ENCODE measurements at places on chromosomes 1 and 21. TPM values are rescaled to one million over a fixed set of nuclear protein-coding genes. Genes with fewer than 3 reads are reported as not detected.

GRCh38 chr1:15712168-15712567 is 23.9 kb upstream of the SLC25A34 start:
- peaks cover 12% of the 10 kb centered on the region for H3K36me3 ChIP-seq
- H3K27me3 ChIP-seq, result no peaks in the 10 kb centered on the region
- no peak overlapping the region for H3K4me3 ChIP-seq
- no peak for DNase-seq

DNA sequence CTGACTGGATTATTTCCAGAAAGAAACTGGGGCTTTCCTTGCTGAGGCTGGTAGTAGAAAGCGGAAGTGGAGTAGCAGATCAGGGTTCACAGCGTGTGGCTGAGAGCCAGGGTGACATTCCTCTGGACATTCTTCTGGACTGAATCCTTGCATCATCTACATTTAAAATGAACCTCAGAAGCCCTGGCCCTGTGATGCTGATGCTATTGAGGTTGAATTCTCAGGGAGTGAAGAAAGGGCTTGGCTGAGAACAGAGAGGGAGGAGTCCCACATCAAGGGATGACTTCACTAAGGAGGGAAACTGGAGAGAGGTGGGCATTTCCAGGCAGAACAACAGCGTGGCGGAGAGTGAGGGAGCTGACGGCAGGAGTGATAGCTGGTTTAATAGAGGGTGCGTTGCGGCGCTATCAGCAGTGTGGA is 102.3 kb upstream of the LMO4 start:
- no peaks in the 10 kb centered on the region for H3K36me3 ChIP-seq
- no peaks in the 10 kb centered on the region for H3K27me3 ChIP-seq
- H3K27ac ChIP-seq, result no peak overlapping the region
- DNase-seq, result peak; percentile 78
- H3K4me1 ChIP-seq, result no peaks in the 10 kb centered on the region

The KRTAP10-6 gene
- not detected for total RNA-seq

DNA sequence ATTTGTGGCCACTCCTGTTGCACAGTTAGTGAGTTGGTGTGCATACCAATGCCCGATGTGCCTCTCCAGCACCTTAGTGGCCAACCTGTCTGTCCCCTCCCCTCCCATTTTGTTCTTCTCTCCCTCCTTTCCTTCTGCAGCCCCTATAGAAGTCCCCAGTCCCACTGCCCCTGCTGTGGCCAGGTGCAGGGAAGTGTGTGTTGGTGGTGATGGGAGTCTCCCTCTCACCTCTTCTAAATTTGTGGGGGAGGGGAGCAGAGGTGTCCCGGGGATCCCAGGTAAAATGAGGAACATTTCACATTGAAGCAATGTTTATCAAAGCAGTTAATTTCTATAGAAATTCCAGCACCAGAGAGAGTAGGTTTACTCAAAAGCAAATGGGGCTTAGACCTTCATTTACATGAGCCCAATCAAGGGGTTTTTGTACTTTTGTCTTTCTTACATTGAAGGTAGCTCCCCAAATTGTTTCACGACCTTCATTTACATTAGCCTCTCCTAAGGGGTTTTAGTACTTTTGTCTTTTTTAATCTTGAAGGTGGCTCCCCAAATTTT is 3.0 kb upstream of the C1orf21 start:
- no peak overlapping the region for H3K27ac ChIP-seq
- H3K4me1 ChIP-seq, result peaks cover 16% of the 10 kb centered on the region
- DNase-seq, result no peak
- no peak overlapping the region for H3K4me3 ChIP-seq
- H3K27me3 ChIP-seq, result no peaks in the 10 kb centered on the region

DNA sequence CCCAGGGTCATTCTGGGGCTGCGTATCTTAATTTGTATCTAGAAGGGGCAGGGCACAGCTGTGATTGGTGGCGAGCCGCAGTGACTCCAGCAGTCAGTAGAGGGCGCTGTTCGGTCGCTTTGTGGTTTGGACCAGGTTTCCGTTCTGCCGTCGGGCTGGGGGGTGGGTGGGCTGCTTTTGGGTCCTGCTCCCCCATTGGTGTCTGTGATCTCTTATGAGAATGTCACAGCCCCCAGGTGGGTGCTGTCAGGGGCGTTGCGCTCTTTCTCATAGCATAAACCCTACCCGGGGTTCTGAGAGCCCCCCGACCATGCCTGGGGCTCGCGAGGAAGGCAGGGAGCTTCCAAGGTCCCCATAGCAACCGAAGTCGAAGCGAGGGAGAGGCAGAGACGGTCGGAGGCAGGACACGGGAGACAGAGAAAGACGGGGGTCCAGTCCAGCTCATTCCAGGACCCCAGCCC is 5.4 kb downstream of the TFF3 start:
- peak; percentile 51 for DNase-seq
- peaks cover 41% of the 10 kb centered on the region for H3K27me3 ChIP-seq

The PDZK1 gene
- not detected for total RNA-seq

GRCh38 chr1:8633741-8634501 is 183.5 kb downstream of the RERE start:
- no peaks in the 10 kb centered on the region for H3K27me3 ChIP-seq
- peaks cover 25% of the 10 kb centered on the region for H3K4me1 ChIP-seq
- H3K36me3 ChIP-seq, result no peaks in the 10 kb centered on the region
- no peak overlapping the region for H3K4me3 ChIP-seq
- no peak for DNase-seq

- peak overlapping the region; percentile 51 for H3K27ac ChIP-seq
- H3K4me3 ChIP-seq, result no peak overlapping the region
- H3K4me1 ChIP-seq, result peaks cover 52% of the 10 kb centered on the region
- H3K27me3 ChIP-seq, result no peaks in the 10 kb centered on the region
Observed at GRCh38 chr1:90919900-90920299, 101.9 kb downstream of the ZNF644 start.

DNA sequence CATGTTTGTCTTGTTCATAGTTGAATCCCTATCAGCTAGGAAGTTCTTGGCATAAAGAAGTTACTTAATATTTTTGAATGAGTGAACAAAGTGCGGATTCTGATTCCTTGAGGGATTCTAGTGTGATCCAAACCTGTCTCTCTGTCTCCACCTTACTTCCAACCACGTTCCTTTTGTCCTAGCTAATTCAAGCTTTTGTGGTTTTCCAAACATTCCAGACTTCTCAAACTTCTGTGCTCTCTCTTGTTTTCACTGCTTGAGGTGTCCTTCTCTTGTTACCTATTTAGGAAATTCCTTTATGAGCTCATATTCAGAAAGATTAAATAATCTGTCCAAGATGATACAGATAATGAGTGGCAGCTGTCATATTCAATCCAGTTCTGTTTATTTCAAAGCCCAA is 353.2 kb downstream of the PTBP2 start:
- no peak for DNase-seq
- no peaks in the 10 kb centered on the region for H3K36me3 ChIP-seq
- no peaks in the 10 kb centered on the region for H3K27me3 ChIP-seq
- H3K4me1 ChIP-seq, result no peaks in the 10 kb centered on the region
- no peak overlapping the region for H3K4me3 ChIP-seq

- H3K27me3 ChIP-seq, result no peaks in the 10 kb centered on the region
- H3K4me3 ChIP-seq, result no peak overlapping the region
- H3K36me3 ChIP-seq, result no peaks in the 10 kb centered on the region
- no peak for DNase-seq
- no peak overlapping the region for H3K27ac ChIP-seq
Observed at GRCh38 chr1:55645270-55645669, 430.1 kb upstream of the USP24 start.

The SPSB1 gene
- 31.3 TPM for total RNA-seq

All from psoas muscle (tissue), 8 donors.